HFFc6 (cell line): ENCODE measurements at places on chromosomes 4 and X. TPM values are rescaled to one million over a fixed set of nuclear protein-coding genes. Genes with fewer than 3 reads are reported as not detected.

Gene UGT2B17
- total RNA-seq = not detected in 3 replicates

GRCh38 chr4:5821665-5822358 lies 71.1 kb downstream of the CRMP1 start:
- DNase-seq = no peak

GRCh38 chr4:6794189-6794588 lies 11.7 kb downstream of the KIAA0232 start:
- no peak for DNase-seq

DNA sequence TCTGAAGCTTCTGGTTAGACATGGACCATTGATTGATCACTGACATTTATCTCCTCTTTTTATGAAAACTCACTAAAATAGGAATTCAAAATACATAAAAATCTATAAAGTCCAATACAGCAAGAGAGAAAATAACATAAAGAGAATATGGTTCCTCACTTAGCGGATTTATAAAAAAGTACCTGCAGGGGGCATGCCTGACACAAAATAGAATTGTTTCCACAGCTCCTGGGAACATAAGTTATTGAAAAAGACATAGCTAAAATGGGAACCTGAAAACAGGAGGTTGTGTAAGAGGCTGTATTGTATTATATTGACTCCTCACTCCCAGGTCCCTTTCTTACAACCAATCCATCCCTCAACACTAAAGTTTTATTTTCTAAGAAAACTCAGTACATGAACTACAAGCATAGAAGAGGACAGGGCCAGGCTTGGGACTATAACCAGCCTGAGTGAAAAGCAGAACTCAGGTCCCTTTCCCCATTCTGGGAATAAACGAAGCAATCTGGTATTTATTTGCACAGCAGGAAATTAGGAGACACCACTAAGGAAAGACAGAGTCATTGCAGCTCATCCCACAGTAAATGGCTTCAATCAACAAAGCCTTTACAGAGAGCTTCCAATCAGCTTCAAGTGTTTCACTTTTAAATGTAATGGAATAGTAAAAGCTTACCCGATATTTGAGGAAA lies 121.1 kb upstream of the NDST4 start:
- DNase-seq = no peak

Gene TRAM1L1
- not detected in 3 replicates for total RNA-seq

GRCh38 chr4:168724243-168724642 lies 227.4 kb downstream of the PALLD start:
- DNase-seq = no peak

- no peak for DNase-seq
These were observed 33.8 kb downstream of the NDP start for GRCh38 chrX:43939187-43939926.

GRCh38 chr4:76488888-76489685 lies 54.1 kb downstream of the SHROOM3 start:
- no peak for DNase-seq

Gene FRAS1
- total RNA-seq = 1.9 to 8.3 TPM (median 6.8 TPM) in 3 replicates

- peak; percentile 4 for DNase-seq
These were observed 11.8 kb downstream of the KIF4A start for GRCh38 chrX:70301716-70302115.

DNA sequence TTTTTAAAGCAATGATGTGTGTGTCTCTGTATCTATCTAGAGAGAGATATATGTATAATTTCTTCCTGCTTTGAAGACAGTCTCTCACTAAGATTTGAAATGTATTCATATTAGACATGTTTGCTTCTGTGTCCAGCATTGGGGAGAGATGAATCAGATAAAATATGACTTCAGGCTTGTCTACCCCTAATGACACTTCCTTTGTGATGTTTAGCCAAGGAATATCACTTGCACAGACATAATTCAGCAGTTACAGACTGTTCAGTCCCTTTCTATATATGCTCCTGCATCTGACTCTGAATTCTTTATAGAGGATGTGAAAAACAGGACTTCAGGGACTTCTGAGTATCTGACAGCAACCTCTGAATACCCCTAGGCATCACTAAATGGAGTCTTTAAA lies 158.4 kb downstream of the DCLK2 start:
- DNase-seq = peak; percentile 67

Gene EMCN
- total RNA-seq = 0.11 to 0.43 TPM in 2 of 3 replicates, not detected in the other

DNA sequence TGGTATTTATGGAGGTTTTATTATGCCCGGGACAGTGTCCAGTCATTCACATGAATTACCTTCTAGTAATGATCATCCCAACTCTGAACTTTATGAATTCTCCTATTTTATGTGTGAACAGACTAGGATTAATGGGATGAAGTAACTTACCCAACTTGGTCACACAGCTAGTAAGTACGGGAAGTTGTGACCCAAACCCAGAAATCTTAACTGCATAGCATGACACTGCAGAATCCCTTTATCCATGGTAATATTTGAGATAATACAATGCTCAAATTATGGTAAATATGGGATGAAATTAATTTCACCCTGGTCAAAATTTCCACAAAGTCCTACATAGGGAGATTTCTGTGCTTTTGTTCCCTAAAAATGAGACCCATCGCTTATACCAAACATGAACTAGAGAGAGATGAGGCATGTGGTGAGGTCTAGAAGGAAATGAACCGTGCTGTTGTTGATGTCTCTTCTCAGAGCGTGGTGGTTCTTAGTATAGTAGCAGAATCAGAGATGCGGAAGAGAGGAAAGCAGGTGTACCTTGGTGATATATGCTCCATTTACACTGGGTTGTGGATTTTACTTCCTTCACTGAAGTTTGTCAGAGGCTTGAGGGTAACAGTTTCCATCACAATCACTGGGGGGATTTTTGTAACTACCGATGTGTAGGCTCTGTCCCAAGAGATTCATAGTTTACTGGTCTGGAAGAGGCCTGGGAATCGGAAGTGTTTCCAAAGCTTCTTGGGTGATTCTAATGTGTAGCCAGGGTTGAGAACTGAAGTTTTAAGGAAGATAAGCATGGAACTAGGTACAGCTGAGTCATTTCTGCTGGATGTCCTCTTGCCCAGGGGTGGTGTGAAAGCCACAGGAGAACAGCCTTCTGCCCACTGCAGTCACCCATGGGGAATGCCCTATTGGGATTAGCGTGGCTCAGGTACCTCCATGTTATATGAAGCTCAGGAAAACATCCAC lies 30.2 kb upstream of the FAM9C start:
- DNase-seq = no peak

DNA sequence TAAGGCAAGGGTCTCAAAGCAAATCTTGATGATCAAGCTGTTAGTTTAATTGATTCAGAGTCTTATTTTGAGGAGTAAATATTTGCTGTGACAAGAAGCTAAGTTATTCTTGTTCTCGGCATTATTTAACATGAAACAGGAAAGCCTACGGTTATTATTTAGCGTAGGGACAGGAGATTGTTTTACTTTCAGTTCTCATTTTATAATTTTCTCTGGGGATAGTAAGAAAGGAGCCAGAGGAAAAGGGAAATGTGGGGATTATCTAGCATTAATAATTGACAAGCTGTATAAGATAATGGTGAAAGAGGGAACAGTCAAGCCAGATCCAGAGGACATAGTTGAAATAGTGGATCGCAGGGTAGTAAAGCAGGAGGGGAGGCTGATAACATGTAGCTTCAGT lies 39.7 kb upstream of the PARM1 start:
- DNase-seq = no peak

Gene NAP1L2
- total RNA-seq = 0.40 and 0.97 TPM in 2 replicates

Gene CLTRN
- total RNA-seq = not detected in 3 replicates

Gene TMEM255A
- 0.10 TPM in 1 of 3 replicates, not detected in the others for total RNA-seq

GRCh38 chrX:78517124-78517523 lies 142.0 kb downstream of the RTL3 start:
- no peak for DNase-seq

GRCh38 chrX:41875142-41875541 lies 48.2 kb downstream of the CASK start:
- DNase-seq = no peak

GRCh38 chrX:31227250-31227649 lies 155.4 kb upstream of the FTHL17 start:
- peak; percentile 66 for DNase-seq

GRCh38 chr4:185396724-185397385 lies at the start of gene ANKRD37:
Gene ANKRD37 (plus strand): TSS chr4:185396841. CDS start chr4:185396924, 83 bp downstream.
- DNase-seq = peak; percentile 39

GRCh38 chrX:105109936-105110335 lies 110.6 kb downstream of the TEX13A start:
- no peak for DNase-seq

GRCh38 chr4:182874304-182874751 lies 42.9 kb downstream of the DCTD start:
- DNase-seq = no peak

Gene SLC10A6
- 0.29 to 0.72 TPM (median 0.71 TPM) in 3 replicates for total RNA-seq

Gene GAGE2A
- not detected in 3 replicates for total RNA-seq

Gene IL2
- not detected in 3 replicates for total RNA-seq

Gene XPNPEP2
- not detected in 3 replicates for total RNA-seq

Gene RPL39
- 1,327 and 1,599 TPM in 2 replicates for total RNA-seq

Gene AADAT
- total RNA-seq = 5.6 to 6.3 TPM (median 5.9 TPM) in 3 replicates

Gene FRMD7
- total RNA-seq = not detected in 3 replicates

DNA sequence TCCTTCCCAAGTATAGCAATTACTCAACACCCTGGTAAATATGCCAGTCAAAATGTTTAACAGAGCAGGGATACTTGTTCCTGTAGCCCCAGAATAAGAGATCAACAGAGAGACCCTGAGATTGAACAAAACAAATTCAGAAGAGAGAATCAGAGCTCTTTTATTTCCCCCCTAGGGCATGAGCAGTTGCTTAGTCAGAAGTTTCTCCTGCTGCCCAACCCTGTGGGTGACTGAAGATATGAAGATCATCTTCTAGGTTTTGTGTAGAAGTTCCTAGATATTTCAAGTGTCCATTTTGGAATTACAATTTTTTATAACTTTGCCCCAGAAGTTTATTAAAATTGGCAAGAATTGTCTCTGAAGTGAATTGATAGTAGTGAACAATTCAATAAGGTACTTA lies 59.1 kb upstream of the RXFP1 start:
- no peak for DNase-seq

- no peak for DNase-seq
These were observed 10.6 kb downstream of the TNIP2 start for GRCh38 chr4:2745516-2745915.
